Mammary epithelial cell (primary cell): ENCODE measurements at places on chromosomes 6 and 20. TPM values are rescaled to one million over a fixed set of nuclear protein-coding genes. Genes with fewer than 3 reads are reported as not detected.
A peak's percentile ranks its signal among the peaks of the same experiment; 100 is the strongest.

The SMPDL3A gene
- 4.5 and 4.7 TPM in 2 replicates for total RNA-seq

The RHAG gene
- not detected for total RNA-seq

The KHDC1L gene
- not detected for total RNA-seq

DNA sequence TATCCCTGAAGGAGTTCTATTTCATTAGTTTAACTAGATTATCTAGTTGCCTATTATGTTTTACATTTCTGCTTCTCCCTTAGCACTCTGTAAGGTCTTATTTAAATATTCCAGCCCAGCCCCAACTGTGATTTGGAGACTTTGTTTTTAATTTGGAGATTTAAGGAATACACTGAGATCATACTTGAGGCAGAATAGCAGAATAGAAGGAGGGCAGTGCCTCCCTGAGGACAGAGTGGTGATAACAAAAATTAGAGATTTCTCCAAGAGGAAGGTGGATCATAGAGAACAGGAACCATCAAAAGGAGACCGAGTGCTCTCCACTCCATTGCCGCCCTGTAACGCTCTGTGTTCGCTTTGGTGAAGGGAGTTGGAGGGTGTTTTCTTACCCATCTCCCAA is 14.8 kb upstream of the CD164 start:
- DNase-seq = no peak

DNA sequence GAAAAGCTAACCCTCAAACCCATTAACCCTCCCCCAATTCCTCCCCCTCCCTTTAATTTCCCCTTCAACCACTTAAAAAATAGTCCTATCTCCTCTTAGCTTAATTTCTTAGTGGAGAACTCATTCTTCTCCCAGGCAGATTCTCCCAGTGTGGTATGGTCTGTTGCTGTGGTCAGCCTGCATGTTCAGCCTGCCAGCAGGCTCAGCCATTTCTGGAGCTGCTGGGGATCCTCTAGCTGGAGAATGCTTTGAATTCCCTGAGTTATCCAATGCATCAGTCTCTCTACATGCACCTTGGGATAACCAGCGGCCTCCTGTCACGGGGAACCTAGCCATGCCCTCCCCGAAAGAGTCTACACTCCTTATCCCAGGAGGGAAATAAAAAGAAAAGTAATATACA is 375.4 kb upstream of the RSPO3 start:
- DNase-seq = no peak

- peak; percentile 86 for DNase-seq
Measured at GRCh38 chr6:109008537-109009235, 86.0 kb downstream of the SESN1 start.

GRCh38 chr20:10984913-10985312 is 311.1 kb upstream of the JAG1 start:
- no peak for DNase-seq

DNA sequence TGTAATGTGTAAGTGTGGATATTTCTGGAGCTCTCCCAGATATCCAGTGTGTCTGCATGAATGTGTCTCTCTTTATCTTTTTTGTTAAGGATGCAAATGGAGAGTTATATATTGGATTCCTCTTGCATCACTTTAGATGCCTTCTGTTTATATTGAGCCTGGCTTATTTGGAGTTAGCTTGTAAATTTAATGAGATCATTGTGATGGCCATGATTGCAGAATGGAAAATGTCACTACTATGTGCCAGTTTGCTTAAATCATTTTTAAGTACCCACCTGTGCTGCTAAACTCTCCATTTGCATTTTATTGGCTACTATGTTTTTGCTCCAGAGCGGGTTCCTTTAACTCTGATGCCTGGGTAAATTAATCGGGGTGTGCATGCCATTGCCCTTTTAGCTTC is 334.8 kb downstream of the UTRN start:
- no peak for DNase-seq

DNA sequence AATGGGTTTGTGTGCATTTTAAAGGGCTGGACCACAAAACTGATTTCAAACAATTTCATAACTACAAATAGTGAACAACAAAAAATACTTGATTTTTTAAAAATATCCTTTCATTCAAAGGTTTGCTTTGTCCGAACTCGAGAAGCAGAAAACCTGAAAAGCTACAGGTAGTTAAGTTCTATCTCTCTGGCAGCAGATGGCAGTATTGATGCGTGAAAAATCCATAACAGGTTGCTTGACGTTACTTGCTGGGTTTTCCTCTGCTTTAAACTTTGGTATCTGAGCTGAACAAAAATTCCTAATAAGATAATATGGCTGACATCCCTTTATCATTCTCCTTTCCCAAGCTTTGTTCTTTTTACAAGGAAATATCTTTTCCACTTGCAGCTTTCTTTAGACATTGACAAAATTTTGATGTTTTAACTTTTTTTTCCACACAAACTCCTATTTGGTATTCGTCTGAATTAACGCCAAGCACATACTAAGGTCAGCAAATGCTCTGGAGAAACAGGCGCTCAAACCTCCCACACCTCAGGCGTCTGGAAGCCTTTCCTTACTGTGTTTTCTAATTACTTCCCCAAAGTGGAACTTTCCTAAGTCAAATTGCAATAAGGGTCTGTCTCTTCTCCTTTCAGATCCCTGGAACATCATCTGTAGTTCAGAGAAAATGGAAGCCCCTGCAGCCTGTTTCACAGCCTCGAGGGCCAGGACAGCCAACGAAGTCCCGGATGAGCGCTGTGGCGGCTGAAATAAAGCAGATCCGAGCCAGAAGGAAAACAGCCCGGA is 50.3 kb upstream of the GFRAL start:
- peak; percentile 39 for DNase-seq
